ENCODE measurements at places on chromosomes 11 and 22.

GRCh38 chr11:115197031-115197430 lies 307.2 kb downstream of the CADM1 start:
- DNase-seq, result no peak

GRCh38 chr11:125426818-125427528 lies 69.1 kb downstream of the FEZ1 start:
- no peak for DNase-seq

GRCh38 chr11:77806415-77806814 lies 14.1 kb downstream of the RSF1 start:
- DNase-seq, result no peak

DNA sequence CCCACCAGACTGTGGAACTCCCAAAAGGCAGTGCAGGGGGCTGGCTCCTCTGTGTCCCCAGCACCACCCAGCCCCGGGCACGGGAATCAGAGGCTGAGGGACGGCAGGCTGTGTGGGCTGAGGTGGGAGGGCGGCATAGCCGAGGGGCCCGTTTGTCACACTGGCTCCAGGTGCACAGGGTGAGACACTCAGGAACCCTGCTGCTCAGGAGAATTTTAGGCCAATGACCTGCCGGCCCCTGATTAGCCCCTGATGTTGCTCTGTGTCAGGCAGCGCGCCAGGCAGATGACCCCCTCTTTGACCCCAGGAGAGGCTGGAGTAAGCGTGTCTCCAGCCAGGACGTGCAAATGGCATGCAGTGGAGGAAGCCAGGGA lies 52.7 kb downstream of the RTL6 start:
- DNase-seq, result no peak

GRCh38 chr22:43879901-43880540 lies 11.8 kb downstream of the PNPLA5 start:
- no peak for DNase-seq

DNA sequence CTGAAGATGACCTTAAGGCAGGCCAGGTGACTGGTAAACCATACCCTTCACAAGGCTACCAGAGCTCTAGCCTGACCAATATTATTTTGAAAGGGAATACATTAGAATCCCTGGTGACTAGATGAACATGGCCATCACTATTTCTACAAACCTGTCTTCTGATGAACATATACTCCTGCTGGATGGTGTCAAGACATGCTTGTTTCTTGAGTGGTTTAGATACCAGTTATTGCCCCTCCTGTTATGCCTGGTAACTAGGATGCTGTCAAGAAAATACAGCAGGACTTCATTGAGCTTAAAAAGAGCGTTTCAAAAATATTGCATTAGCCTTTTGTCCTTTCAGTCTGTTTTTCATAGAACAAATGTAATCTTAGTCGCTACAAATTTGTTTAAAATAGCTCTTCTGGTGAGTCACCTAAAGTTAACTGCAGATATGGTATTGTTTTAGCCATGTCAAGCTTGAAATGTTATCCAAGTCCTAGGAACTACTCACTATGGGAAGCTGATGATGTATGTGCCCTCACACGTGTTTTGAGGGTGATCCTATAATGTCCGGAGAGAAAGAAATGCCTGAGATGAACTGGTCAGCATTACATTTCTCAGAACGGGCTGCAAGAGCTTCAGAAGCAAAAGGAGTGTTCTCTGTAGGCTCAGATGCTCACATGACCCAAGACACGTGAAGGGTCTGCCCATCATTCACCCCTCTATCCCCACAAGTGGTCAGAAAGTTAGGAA lies 20.6 kb downstream of the ADM start:
- no peak for DNase-seq

DNA sequence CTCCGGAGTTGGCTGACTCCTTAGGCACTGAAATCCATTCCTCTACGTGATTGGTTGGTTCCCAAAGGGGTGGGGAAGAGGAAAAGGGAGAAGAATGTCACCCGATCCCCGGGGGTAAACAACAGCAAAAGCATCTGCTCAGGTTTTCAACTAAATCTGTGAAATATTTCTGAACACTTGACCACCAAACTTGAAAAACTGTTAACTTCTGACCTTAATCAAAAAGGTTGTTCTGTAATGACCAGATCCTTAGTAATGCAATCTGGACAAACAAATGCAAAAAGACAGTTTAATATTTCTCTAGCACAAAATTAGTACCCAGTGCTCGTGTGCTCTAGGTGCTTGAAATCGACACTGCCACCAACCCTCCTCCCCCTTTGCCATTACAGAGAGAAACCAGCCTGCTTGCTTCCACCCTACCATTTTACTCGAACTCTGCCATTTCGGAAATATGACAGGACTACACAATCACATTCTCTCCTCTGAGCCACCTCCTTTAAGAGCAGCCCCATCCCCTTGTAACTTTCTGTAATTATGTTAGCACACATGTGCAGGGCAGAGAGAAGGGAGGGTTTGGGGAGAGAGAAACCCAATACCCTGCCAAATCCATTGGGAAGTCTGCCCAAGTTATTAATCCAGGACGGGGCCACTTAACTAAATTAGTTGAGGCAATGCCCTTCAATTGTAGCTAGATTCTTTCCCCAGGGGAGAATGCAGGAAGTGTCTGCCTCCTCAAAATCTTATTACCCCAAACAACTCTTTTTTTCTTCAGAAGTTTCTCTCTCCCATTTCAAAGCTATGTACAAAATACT lies 113.8 kb downstream of the RBFOX2 start:
- no peak for DNase-seq

DNA sequence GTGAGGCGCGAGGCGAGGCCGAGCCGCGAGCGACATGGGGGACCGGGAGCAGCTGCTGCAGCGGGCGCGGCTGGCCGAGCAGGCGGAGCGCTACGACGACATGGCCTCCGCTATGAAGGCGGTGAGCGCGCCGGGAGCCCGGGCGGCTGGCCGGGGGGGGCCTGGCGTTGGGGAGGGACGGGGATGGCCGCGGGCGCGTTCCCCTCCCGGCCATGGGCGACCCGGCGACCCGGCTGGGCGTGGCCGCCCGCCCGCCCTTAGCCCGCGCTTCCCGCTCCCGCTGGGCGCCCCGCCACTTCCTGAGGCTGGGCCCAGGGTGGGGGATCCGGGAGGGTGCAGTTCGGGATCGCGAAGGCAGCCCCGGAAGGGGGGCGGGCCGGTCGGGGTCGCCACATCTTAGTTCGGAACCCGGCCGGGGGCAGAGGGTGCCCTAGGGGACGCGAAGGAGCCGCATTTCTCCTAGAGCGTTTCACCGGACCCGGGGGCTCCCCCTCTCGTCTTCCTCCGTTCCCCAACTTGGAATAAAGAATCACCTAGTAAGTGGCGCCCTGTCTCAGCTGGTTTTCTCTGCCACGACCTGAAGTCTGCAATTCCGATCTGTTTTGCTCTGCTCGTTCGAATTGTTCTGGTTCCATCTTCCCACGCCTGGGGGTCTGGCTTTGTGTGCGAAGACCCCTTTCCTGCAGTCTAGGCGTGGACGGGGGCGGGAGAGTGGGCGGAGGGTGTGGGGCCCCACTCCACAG lies 536 bp downstream of the YWHAH start:
- peak; percentile 26 for DNase-seq

DNA sequence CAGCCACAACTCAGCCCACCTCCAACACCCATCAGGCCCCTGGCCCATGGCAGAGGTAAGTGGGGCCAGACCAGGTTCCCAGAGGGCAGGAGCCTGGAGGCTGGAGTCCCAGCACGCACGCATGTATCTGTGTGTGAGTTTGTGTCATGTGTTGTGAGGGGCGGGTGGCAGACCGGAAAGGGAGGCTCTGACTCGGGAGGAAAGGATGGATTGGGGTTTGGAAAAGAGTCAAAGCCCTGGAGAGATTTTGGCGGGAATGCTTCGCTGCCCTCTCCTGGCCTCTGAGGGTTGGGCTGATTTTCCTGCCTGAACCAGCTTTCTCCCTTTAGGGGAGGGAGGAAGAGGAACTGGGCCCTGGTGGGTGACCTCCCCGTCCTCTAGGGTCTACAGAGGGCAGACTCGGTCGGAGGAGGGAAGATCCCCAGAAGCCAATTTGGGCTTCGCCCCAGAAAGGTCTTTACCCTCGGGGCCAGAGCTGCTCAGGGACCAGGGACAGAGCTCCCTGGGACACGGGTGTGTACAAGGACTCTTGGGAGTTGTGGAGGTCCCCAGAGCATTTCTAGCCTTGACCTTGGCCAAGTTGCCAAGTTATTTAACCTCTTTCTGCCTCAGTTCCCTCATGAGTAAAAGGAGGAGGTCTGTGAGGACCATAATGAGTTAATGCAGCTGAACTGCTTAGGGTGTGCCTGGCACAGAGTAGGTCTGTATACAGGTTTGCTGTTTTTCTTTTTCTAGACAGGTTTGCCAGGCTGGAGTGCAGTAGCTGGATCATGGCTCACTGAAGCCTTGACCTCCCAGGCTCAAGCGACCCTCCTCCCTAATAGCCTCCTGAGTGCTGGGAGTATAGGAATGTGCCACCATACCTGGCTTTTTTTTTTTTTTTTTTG lies 6.9 kb downstream of the C11orf68 start:
- no peak for DNase-seq

- DNase-seq, result no peak
These were observed 17.4 kb downstream of the TP53AIP1 start for GRCh38 chr11:128925250-128925600.

- DNase-seq, result no peak
These were observed 36.9 kb downstream of the DGCR2 start for GRCh38 chr22:19085233-19085718.

DNA sequence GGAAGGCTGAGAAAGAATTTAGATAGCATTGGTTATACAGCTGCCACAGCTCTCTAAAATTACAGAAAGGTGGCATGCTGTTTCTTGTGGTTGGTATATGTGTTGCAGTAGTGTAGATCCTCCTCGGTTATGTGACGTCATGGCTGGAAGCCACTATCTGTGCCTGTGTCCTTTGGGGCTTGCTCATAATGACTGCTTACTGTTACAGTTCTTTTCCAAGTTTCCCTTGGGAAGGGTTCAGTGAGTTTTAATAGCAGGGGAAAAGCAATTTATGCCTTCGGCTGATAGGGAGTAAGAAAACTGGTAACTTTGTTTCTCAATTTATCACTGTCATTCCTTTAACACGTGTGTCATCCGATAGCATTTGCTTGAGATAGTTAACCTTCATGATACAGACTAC lies 47.2 kb downstream of the POLD3 start:
- DNase-seq, result no peak

GRCh38 chr11:102139081-102139498 lies 28.8 kb downstream of the YAP1 start:
- no peak for DNase-seq

GRCh38 chr22:49975543-49976389 lies 15.2 kb downstream of the PIM3 start:
- peak; percentile 62 for DNase-seq

DNA sequence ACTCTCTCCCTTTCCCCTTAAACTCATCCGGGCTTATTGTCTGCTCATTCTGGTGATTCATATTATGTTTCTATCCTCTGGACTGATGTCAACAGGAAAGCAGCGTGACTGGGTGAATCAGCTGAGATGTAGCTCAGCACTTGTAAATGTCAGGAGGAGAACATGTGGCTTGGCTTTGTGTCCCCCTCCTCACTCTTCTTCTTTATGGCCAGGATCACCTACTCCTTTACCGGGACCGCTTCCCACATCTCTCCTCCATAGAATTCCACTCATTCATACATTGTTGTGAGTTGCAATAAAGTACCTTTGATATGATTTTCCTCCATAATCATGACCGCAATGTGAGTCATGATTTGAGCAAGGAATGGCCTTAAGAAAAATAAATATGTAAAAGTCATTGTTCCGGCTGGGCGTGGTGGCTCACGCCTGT lies 15.8 kb upstream of the SYN3 start:
- DNase-seq, result no peak

DNA sequence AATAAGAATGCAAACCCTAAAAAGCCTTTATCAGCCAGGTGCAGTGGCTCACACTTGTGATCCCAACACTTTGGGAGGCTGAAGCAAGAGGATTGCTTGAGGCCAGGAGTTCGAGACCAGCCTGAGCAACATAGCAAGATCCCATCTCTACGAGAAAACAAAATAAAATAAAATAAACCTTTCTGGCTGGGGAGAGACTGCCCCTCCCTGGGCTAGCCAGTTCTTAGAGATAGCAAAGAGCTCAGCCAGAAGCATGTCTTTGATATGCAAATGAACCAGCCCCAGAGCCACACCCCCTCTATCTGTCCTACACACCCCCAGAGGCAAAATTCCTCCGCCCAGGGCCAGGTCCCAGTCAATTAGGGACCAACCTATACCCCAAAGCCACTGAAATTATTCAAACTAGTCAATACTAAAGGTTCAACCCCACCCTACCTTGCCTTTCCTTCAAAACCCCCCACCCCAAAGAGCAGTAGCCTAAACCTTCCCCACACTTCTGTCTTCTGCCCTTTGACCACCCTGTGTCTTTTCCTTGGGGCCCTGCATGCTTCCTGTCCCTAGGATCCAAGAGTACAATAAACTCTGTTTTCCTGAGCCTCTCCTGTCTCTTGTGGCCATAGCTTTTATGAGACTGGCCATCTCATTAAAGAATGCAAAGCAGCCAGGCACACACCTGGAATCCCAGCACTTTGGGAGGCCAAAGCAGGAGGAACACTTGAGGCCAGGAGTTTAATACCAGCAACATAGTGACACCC lies 37.3 kb upstream of the CXCR5 start:
- DNase-seq, result no peak

- DNase-seq, result no peak
These were observed 65.7 kb upstream of the PITPNB start for GRCh38 chr22:27984723-27985122.

DNA sequence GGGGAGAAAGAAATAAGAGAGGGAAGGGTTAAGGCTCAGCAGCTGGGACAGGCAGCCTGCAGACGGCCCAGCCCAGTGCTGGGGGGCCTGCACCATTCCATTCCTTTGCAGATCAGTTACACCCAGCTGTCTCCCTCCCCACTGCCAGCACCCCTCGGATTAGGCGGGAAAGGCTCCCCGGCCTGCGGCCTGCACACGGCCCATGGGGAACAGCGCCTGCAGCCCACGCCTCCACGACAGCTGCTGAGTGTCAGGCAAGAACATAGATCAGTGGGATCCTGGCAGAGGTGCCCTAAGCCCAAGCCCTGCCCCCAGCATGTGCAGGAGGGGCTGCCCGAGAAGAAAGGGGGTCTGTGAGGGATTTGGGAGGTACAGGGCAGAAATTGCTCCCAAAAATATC lies 65.8 kb upstream of the MYOD1 start:
- no peak for DNase-seq

DNA sequence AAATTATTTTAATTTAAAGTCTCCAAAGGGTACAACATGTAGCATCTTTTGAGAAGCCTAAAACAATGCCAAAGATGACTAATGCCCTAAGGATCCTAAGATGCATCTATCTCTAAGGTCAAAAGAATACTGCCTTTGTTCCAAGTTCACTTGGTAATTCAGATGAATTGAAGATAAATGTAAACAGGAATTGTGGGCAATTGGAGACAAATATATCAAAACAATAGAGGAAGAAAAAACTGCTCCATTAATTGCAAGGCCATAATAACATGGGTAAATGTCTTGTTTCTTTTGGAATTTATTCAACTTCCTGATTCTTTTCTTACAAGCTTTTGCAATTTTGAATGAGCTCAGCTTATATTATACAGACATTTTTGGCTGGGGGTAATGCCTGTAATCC lies 338.6 kb downstream of the TTC28 start:
- no peak for DNase-seq

DNA sequence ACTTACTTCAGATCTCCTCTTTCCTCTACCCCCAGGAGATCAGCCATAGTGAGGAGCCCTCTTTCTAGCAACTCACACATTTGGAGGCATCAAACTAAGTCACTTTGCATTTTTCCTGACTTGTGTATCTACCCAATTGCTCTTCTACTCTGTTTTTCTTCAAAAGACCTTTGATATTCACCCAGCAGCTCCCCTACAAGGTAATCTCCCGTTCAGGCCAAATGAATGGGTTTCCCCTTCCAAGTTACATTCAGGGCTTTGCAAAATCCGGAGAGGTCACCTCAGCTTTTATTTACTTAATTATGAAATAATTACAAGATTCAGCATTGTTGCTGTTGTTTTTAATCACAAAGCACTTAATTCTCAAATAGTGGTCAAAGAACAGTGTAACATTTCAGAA lies 6.1 kb downstream of the LARGE1 start:
- no peak for DNase-seq

Data from stimulated activated naive CD4-positive, alpha-beta T cell treated with Interleukin-2 at 50 U/mL for 16 hours (primary cell).